ENCODE measurements at places on chromosomes 3 and 15. TPM values are rescaled to one million over a fixed set of nuclear protein-coding genes. Genes with fewer than 3 reads are reported as not detected.

Gene CHRD
- total RNA-seq: 3.4 TPM

DNA sequence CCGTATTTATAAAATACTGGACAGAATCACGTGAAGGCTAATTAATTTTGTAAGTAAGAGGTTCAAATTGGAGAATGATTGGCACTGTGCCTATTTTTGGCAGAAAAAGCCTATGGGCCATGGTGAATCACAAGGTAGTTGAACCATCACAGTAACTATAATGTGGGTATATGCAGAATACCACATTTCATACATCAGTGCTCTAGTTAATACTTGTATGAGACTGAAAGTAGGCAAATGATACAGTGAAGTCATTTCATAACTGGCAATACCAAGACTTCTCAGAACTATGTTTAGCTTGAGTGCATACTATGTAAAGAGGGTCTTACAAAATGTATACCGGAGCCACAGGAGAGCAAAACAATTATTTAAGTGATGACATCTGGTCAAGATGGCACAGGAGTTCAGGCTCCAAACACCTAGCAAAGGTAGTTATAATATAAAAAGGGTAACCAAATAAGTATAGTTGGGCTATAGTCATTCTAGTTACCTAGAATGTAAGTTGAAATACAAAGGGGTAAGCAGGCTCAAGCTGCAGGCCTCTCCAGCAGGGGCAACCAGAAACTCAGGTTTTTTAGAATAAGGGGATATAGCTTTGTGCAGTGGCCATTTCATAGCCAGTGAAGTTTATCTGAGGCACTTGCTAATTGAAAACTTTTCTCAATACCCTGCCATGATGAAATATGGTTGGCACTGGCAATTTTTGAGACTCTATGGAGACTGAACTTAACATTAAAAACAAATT, 19.1 kb downstream of the GPR160 start:
- DNase-seq: no peak

Gene MUSTN1
- not detected for total RNA-seq

DNA sequence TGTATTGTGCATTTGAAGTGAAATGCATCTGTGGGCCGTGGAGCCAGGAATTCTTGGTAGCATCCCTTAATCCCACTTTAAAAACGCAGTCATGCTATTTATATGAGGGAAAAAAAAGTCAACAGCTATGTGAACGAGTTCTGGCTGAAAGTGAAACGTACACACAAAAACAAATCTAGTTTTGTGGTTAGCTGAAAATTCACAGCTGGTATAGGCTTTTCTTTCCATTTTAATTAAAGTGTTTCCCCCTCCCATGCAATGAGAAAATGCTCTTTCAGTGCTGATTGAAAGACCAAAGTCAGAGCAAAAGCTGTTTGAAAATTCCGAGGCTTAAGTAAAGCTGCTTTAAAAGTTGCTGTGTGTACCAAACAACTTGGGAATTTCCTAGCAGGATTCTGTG, 297.4 kb downstream of the PLCL2 start:
- DNase-seq: no peak

GRCh38 chr3:42875325-42876151, at the start of gene CYP8B1:
TSS of gene CYP8B1 (minus strand) at chr3:42875879. CDS start at chr3:42875816, 63 bp downstream.
- no peak for DNase-seq

Gene ZNF501
- total RNA-seq: 2.2 TPM

Measured in astrocyte (in vitro differentiated cells and primary cell).